ENCODE measurements at places on chromosomes 5 and 9. TPM values are rescaled to one million over a fixed set of nuclear protein-coding genes. Genes with fewer than 3 reads are reported as not detected.

DNA sequence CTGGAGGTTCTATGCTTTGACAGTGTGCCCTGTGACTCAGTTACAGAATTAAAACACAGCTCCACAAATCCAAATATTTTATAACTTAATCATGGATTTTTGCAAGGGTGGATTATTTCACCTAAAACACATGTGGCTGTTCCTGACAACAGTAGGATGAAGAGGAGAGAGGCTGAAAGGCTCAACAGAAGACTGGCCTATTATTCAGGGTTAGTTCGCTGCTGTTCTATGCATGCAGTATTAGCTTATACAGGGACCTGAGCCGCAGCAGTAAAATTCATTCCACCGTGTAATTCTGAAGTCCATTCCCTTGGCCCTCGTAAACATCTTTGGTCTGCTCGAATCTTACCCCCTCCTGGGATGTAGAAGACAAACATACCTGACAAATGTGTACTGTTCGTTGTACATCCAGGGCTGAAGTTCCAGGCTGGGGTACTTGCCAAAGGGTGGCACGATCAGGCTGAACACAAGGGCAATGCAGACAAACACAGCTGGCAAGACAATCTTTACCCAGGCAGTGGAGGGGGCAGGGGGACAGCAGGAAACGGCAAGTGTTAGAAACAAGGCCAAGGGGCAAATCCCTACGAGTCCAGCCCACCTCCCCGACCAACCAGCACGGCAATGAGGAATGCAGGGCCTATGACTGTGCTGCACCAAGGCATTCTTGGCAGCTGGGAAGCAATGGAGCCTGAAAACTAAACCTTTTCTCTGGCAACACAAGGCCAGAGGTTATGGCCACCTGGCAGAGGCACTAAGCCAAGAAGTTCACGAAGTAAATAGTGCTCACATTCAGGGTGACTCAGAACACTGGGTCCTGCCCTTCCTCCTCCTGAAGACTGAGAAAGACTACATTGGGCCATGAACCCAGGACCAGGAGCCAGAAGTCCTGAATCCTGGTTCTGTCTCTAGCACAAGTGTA lies 46.8 kb downstream of the NIPSNAP3B start:
- DNase-seq, result peak; percentile 55

DNA sequence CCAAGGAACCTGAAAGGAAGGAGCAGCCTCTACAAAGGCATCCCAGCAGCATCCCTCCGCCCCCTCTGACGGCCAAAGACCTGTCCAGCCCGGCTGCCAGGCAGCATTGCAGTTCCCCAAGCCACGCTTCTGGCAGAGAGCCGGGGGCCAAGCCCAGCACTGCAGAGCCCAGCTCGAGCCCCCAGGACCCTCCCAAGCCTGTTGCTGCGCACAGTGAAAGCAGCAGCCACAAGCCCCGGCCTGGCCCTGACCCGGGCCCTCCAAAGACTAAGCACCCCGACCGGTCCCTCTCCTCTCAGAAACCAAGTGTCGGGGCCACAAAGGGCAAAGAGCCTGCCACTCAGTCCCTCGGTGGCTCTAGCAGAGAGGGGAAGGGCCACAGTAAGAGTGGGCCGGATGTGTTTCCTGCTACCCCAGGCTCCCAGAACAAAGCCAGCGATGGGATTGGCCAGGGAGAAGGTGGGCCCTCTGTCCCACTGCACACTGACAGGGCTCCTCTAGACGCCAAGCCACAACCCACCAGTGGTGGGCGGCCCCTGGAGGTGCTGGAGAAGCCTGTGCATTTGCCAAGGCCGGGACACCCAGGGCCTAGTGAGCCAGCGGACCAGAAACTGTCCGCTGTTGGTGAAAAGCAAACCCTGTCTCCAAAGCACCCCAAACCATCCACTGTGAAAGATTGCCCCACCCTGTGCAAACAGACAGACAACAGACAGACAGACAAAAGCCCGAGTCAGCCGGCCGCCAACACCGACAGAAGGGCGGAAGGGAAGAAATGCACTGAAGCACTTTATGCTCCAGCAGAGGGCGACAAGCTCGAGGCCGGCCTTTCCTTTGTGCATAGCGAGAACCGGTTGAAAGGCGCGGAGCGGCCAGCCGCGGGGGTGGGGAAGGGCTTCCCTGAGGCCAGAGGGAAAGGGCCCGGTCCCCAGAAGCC lies 30.8 kb downstream of the CD180 start:
- peak; percentile 91 for DNase-seq

The SPATA31C1 gene
- total RNA-seq, result not detected

The OR2Y1 gene
- total RNA-seq, result not detected

The BTNL8 gene
- total RNA-seq, result not detected

The MAP1B gene
- 128 TPM for total RNA-seq
